ENCODE measurements at places on chromosomes 2 and 18.

DNA sequence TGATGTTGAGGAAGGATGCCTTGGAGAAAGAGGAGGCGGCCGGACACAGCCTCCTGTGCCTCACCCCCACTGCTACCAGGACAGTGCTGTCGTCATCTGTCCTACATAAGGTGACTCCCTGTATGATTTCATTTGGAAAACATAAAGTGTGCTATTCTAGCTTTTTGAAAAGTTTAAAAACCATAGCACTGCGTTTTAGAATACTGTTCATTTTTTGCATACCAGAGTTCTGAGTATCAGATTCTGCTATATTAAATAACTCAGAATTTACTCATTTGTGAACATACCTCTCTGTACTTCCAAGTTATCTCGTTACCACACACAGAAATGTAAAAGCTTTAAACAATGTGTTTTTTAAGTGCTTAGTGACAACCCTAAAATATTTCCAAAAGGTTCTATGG is 302.9 kb downstream of the LRRTM1 start:
- no peak for DNase-seq
- no peaks in the 10 kb centered on the region for H3K36me3 ChIP-seq
- H3K4me3 ChIP-seq = no peak overlapping the region
- H3K27ac ChIP-seq = no peak overlapping the region
- H3K4me1 ChIP-seq = no peaks in the 10 kb centered on the region
- H3K27me3 ChIP-seq = no peaks in the 10 kb centered on the region

DNA sequence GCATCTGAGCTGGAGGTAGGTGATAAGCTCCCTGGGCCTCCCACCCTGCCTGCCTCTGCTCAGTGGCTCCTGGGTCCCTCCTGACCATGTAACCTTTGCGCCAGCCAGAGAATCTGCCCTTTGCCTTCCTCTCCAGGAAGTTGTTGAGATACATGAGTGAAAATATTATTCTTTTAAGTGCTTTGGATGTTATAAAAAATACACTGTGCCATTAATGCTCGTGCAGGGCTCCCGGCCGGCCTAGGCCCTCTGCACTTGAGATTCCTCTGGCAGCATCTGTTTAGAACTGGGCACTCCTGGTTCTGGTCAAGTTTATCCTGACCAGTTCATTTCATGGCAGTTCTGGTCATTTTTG is 18.8 kb downstream of the AGAP1 start:
- H3K4me3 ChIP-seq = no peak overlapping the region
- H3K36me3 ChIP-seq = no peaks in the 10 kb centered on the region
- no peak overlapping the region for H3K27ac ChIP-seq
- H3K4me1 ChIP-seq = no peaks in the 10 kb centered on the region
- no peak for DNase-seq
- no peaks in the 10 kb centered on the region for H3K27me3 ChIP-seq

DNA sequence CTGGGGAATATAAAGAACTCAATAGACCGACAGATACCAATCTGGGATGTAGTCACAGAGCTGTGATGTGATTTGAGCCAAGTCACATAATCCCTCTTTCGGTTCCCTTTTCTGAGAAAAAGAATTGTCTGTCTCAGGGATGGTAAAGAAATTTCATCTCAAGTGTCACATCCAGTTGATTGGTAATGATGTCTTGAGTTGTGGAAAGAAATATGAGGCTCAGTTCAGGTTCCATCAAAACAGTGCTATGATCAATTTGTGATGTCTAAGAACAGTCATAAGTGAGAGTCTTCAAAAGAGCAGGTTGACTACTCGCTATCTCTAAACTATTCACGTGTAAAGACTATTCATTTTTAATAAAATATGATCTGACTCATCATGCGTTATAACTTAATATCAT is 223.3 kb downstream of the METTL4 start:
- no peak for DNase-seq
- no peaks in the 10 kb centered on the region for H3K36me3 ChIP-seq
- H3K27me3 ChIP-seq = no peaks in the 10 kb centered on the region
- H3K27ac ChIP-seq = no peak overlapping the region

DNA sequence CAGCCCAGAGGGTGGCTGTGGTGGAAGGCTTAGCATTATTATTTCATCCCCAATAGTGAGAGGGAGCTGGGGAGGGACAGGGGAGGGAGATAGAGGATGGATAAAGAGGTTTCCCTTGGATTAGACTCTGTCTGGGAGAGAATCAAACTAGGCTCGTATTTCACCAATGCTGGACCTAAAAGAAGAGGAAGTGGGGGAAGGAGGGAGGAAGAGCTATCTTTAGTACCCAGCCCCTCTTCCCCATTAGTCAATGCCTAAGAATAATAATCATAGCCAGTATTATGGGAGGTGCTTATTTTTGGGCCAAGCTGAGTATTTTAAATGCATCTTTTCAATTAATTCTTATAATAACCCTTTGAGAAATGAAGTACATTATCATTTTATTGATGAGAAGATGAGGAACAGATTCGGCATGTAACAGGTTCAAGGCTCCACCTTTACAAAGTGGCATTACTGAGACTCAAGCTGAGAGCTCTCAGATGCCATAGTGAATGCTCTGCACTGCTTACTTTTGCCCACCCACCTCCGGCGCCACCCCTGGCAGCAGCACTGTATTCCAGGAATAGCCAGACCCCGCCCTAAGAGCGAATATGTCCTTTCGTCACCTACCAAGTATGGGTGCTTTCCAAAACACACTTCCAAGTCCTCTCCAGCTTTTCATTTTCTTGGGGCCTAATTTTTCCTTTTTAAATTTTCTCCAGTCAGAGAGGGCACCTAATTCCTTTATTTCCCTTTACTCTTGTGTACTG is 21.0 kb downstream of the PAX8 start:
- peaks cover 12% of the 10 kb centered on the region for H3K36me3 ChIP-seq
- H3K27me3 ChIP-seq = peaks cover 12% of the 10 kb centered on the region
- H3K4me1 ChIP-seq = peaks cover 45% of the 10 kb centered on the region
- DNase-seq = no peak
- no peak overlapping the region for H3K4me3 ChIP-seq
- no peak overlapping the region for H3K27ac ChIP-seq

GRCh38 chr2:40317046-40317445 is 134.8 kb downstream of the SLC8A1 start:
- no peaks in the 10 kb centered on the region for H3K27me3 ChIP-seq
- no peak for DNase-seq
- H3K27ac ChIP-seq = no peak overlapping the region
- H3K36me3 ChIP-seq = no peaks in the 10 kb centered on the region

GRCh38 chr18:12403601-12404506 is 3.9 kb upstream of the PRELID3A start:
- H3K4me3 ChIP-seq = no peak overlapping the region
- H3K27me3 ChIP-seq = peaks cover 56% of the 10 kb centered on the region
- no peak overlapping the region for H3K27ac ChIP-seq
- DNase-seq = no peak
- no peaks in the 10 kb centered on the region for H3K36me3 ChIP-seq

DNA sequence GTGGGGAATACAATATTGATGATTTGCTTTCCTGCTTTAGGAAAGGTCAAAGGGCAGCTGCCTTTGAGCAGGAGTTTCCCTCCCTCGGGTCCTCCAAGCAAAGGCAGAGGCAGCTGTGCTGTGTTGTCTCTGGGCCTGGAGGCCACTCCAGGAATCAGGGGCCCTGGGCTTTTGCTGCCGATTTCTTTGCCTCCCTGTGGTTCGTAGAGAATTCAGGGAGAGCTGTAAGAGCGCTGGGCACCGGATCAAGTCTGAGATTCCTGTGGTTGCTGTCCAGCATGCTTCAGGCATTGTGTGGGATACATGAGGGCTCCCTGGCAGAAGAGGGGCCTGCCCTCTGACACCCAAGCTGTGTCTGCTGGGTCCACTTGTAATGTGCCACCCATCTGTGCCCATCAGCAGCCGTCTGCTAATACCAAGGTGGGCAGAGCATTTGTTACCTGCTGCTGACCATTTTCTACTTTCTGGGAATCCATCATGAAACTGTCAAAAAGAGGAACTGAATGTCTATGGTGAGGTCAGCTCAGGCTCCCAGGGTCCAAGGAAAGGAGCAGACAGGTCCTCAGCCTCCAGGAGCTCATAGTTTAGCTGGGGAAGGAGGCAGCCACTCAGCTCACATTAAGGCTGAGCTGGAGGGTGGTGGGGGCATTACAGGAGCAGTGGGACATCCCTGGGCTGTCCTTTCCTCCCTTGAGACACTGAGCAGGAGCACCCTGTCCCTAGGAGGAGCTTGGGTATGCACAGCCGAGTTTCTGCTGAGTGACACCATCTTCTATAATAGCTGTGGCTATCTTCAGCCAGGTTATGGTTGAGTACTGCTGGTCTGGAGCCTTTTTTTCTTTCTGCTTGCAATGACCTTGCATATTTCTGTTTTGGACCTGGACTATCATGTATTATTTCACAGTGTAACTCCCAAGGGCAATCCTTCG is 68.5 kb downstream of the CTIF start:
- no peaks in the 10 kb centered on the region for H3K27me3 ChIP-seq
- DNase-seq = no peak
- no peak overlapping the region for H3K4me3 ChIP-seq
- H3K4me1 ChIP-seq = no peaks in the 10 kb centered on the region
- H3K27ac ChIP-seq = no peak overlapping the region
- no peaks in the 10 kb centered on the region for H3K36me3 ChIP-seq

DNA sequence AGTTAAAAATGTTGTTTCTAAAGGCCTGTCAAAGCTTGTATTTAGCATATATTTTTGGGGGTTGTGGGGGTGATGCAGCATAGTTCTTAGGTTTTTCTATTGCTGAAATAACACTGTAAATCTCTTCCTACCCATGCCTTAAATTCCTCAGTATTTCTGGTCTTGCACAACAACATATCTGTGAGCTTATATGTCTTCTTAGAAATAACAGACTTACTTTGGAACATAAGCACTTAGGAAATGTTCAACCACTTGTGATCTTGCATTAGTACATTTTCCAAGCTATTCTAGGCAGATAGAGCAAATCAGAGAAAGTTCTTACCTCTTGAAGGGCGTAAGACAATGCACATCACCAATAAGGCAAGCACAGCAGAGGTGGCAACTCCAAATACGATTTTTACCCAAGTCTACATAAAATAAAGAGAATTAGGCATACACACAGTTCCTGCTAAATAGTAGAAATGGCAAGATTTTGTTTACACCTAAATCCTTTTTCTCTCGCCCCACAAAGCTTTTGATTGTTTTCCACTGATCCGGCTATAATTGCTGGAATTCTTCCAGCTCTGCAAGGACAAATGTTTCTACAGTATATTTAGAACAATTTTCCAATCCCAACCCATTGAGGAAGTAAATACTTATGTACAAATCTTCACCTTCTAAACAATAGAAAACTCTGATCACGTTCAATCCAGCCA is 512 bp downstream of the FAP start:
- DNase-seq = no peak
- H3K4me1 ChIP-seq = no peaks in the 10 kb centered on the region
- peaks cover 46% of the 10 kb centered on the region for H3K27me3 ChIP-seq

- no peak overlapping the region for H3K27ac ChIP-seq
- H3K4me3 ChIP-seq = no peak overlapping the region
- no peaks in the 10 kb centered on the region for H3K36me3 ChIP-seq
- peaks cover 15% of the 10 kb centered on the region for H3K4me1 ChIP-seq
- H3K27me3 ChIP-seq = peaks cover 7% of the 10 kb centered on the region
Measured at GRCh38 chr2:183081911-183082310, 3.4 kb downstream of the DUSP19 start.

DNA sequence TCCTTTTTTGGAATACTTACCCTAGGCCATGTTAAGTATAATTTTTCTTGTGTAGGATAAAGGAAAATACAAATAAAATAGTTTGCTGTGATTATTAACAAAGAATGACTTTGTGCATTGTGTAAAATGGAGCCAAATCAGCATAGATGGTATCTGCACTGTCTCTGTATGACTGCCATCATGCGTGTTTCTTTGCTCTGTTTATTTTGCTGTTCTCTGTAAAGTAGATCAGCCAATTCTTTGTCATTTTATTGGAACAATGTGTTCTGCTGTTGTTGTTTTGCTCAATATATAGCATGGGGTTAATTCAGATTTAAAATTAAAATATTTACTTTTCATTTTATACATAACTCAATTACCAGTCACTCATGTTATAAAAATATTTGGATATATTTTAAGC is 181.3 kb upstream of the UBE2E3 start:
- no peaks in the 10 kb centered on the region for H3K4me1 ChIP-seq
- H3K27me3 ChIP-seq = peaks cover 1% of the 10 kb centered on the region
- no peaks in the 10 kb centered on the region for H3K36me3 ChIP-seq
- H3K4me3 ChIP-seq = no peak overlapping the region
- no peak overlapping the region for H3K27ac ChIP-seq
- DNase-seq = no peak

Data from activated T-helper 1 cell treated with anti-CD3 and anti-CD28 coated beads, Interleukin-12 subunit alpha, Interleukin-12 subunit beta, Interleukin-2, Interleukin-4 antibody, amounts not matched to agents 30 ng/mL and 10 ng/mL and 1 ng/mL, durations not matched to agents 14 hours and 24 hours and 36 hours (primary cell).